ENCODE measurements at places on chromosomes 12 and 14.

GRCh38 chr14:55418411-55418810 is 6.8 kb upstream of the ATG14 start:
- DNase-seq, result no peak

- DNase-seq, result no peak
Observed at GRCh38 chr12:3646561-3647241, 106.2 kb downstream of the CRACR2A start.

GRCh38 chr14:89443042-89443629 is 26.1 kb upstream of the FOXN3 start:
- no peak for DNase-seq

- peak; percentile 57 for DNase-seq
Observed at GRCh38 chr12:48164451-48164850, 7.1 kb upstream of the ASB8 start.

GRCh38 chr12:67410246-67410645 is 141.1 kb downstream of the CAND1 start:
- no peak for DNase-seq

DNA sequence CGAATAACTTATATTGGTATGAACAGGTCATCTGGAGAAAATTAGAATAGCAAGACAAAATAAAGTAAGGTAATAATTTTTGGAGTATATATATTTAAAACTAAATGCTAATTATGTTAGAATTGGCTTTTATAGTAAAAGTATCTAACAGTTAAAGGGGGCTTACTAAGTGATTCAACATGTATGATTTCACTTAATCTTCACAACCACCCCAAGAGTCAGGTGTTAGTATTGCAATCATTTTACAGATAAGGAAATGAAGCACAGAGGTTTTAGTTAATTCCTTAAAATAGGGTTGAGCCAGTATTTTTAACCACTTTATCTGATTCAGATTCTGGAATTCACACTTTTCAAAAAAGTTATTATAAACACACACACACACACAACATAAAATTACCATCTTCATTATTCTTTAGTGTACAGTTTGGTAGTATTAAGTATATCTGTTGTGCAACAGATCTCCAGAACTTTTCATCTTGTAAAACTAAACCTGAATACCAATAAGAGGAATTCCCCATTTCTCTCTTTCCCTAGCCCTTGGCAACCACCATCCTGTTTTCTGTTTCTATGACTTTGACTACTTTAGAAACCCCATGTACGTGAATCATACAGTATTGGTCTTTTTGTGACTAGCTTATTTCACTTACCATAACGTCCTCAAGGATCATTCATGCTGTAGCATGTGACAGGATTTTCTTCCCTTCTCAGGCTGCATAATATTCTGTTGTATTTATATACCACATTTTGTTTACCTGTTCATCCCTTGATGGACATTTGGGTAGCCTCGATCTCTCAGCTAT is 12.5 kb downstream of the A2M start:
- no peak for DNase-seq

GRCh38 chr14:73809391-73809790 is 42.2 kb upstream of the PTGR2 start:
- DNase-seq, result no peak

DNA sequence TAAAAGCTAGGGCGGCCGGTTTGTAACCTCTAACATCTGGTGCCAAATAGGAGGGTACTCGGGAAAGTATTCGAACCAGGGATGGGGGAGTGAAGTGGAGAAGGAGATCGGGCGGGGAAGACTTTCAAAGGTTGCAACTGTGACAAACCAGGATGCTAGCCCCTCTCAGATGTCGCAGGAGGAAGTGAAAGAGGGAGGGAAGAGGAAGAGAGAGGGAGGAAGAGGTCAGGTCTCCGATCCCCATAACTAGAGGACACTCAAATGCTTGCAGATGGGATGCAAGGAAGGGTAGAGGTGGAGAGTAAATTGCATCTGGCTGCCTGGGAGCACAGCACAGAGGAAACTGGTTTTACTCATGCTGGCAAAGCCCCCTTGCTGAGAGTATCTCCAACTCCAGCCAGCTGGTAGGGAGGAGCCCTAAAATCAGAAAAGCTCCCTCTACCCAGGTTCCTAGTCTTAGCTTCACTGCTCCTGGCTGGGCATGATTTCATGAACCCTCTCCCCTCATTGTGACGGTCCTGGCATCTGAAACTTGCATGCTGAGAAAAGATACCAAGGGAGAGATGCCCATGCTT is 696.7 kb upstream of the TBX3 start:
- DNase-seq, result no peak

GRCh38 chr12:39426636-39427240 is 16.2 kb downstream of the KIF21A start:
- no peak for DNase-seq

DNA sequence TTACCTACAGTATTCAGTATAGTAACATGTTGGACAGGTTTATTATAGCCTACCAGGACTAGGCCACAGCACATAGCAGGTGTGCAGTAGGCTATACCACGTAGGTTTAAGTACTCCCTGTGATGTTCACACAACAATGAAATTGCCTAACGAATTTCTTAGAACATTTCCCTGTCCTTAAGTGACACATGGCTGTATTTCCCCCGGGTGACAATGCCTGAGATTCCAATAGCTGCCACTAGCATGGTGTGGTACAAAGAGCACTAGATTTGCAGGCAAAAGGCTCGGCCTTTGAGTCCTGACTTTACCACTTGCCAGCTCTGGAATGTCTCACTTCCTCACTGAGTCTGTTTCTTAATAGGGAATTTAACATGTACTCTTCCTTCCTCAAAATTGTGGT is 19.7 kb downstream of the PTPN21 start:
- DNase-seq, result no peak

Data from COLO829 (cell line).